ENCODE measurements at places on chromosomes 1 and 21.

DNA sequence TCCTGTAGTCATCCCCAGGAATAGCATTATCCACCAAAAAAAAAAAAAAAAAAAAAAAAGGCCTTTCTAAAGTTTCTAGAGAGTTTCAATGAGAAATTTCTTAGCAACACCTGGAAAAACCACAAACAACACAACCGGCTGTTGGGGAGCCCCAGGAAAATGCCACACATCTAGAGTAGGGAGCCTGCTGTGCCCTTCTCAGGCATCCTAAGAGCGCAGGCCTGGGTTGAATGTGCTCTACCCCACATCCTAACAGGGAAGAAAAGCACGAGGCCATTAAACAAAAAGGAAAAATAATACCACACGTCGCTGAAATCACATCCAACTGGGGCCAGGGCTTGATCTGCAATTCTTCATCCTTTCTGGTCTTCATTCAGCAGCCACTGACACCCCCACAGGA, 367.5 kb downstream of the TGFB2 start:
- no peak for DNase-seq

DNA sequence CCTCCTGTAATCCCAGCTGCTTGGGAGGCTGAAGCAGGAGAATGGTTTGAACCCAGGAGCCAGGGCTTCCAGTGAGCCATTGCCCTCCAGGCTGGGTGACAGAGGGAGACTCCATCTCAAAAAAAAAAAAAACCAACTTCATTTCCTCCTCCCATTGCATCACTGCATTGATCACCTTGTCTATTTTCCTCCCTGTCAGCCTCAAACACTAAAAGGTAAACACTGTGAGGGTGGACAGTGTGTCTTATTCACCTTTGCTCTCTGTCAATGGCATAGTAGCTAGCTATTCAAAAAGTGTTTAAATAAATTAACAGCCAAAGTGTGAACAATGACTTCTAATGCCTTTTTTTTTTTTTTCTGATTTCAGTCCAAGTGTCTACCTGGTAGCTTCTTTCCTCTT, 13.4 kb upstream of the DESI2 start:
- DNase-seq, result no peak

DNA sequence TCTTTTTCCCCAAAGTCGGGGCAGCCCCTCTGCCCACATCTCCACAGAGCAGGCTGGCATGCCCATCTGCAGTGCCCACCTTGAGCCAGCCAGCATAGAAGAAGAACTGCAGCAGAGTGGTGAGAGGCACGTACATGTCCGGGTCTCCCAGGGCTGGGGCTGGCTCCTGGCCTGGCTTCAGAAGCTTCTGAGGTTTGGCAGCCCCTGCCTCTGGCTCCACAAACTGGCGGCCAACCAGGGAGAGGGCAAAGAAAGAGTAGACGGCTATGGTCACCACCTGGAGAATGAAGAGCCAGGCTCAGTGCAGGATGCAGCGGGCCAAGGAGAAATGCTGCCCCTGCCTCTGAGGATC, 3.0 kb downstream of the BEST4 start:
- no peak for DNase-seq

DNA sequence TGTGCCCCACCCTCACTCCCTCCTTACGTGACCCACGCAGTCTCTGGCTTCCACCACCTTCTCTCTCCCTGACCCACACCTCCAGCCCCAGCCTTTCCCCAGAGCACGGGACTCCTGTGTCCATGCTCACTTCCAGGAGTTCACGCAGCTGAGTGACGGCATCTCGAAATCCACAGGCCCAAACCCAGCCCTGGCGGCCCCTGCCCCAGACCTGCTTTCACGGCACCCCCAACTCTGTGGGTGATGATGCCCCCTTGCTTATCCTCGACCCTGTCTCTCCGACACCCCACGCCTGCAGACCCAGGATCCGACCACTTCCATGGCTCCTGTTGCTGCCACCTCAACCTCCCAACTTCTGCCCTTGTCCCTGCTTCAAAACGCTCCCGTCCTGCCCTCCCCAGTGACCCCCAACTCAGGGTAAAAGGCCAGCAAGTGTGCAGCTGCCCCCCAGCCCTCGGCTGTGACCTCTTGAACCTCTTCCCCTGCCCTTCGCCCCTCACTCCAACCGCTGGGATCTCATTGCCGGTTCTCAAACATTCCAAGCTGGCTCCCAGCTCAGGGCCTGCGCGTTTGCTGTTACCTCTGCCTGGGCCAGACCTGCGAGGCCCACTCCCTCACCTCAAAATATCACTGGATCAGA, 30.4 kb upstream of the LAPTM5 start:
- DNase-seq, result no peak

DNA sequence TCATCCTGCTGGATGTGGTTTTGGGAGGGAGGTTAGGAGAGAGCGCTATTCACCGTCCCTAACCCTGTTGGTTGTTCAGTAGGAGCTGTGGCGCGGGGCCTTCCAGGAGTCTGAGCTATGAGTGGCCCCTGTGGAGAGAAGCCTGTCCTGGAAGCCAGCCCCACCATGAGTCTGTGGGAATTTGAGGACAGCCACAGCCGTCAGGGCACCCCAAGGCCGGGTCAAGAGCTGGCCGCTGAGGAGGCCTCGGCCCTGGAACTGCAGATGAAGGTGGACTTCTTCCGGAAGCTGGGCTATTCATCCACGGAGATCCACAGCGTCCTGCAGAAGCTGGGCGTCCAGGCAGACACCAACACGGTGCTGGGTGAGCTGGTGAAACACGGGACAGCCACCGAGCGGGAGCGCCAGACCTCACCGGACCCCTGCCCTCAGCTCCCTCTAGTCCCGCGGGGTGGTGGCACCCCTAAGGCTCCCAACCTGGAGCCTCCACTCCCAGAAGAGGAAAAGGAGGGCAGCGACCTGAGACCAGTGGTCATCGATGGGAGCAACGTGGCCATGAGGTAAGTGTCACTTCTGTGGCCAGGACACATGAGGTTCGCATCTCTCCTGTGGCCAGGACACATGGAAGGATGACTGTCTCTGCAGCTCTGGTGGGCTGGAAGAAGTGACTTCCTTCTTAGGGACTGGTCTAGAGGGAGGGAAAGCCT, 1.2 kb downstream of the ZC3H12A start:
- no peak for DNase-seq

DNA sequence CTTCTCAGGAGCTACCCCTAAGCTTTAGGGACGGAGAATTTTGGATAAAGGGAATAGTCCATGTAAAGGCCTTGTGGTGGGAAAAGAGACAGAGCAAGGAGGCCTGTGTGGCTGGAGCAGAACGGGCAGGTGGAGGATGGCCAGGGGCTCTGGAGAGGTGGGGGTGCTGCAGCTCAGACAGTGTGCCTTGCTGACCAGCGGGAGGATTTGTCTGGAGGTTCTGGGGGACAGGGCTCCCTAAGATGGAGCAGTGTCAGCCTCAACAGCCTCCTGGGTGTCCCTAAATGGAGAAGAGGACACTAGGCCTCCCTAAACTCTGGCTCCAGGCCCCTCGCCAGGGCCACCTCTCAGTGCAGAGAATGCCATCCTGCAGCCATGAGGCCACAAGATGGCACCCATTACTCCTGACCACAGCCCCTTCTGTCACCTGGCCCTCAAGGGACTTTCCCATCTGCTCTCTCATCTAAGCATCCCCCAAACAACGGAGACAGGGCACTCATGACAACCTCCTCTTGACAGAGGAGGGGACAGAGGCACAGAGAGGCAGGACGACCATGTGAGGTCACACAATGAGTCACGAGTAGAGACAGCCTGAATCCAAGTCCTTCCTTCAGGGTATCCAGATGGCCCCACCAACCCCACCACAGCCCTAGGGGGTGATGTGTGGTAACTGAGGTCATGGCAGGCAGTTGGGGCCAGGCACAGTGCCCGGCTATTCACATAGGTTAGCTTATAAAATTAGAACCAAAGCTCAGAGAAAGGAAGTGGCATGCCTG, 94.7 kb downstream of the DMRTB1 start:
- no peak for DNase-seq

GRCh38 chr1:235864931-235865525, 1.7 kb downstream of the LYST start:
- no peak for DNase-seq

Data from cerebellar nuclear complex (tissue), 1 donor.